CD4-positive, alpha-beta memory T cell (primary cell): ENCODE measurements at places on chromosomes 11 and 22. TPM values are rescaled to one million over a fixed set of nuclear protein-coding genes. Genes with fewer than 3 reads are reported as not detected.

- H3K27ac ChIP-seq: no peak overlapping the region
- no peaks in the 10 kb centered on the region for H3K4me1 ChIP-seq
- H3K36me3 ChIP-seq: no peaks in the 10 kb centered on the region
- no peaks in the 10 kb centered on the region for H3K27me3 ChIP-seq
- H3K4me3 ChIP-seq: no peak overlapping the region
Measured at GRCh38 chr11:28581286-28582242, 473.4 kb downstream of the METTL15 start.

DNA sequence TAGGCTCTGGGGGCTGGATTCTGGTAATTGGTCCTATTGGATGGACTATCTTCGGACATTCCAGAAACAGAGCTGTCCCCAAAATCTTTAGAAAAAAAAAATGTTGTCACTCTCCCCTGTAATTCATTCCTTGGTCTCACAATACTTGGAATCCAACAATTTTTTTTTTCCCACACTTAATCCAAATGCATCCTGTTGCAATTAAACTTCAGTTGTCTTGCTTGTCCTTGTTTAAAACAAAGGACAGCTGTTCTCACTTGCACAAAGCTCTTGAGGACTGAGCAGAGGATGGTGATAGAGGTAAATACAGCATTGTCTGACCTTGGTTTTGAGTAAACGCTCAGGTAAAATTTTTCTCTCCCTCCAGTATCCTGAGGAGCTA lies 75.3 kb downstream of the SC5D start:
- peaks cover 30% of the 10 kb centered on the region for H3K4me1 ChIP-seq
- peak overlapping the region; percentile 22 for H3K27ac ChIP-seq

- peaks cover 12% of the 10 kb centered on the region for H3K4me1 ChIP-seq
- no peak for DNase-seq
- H3K27ac ChIP-seq: no peak overlapping the region
- no peaks in the 10 kb centered on the region for H3K27me3 ChIP-seq
- no peak overlapping the region for H3K4me3 ChIP-seq
Measured at GRCh38 chr22:31692186-31692886, 30.3 kb upstream of the PISD start.

DNA sequence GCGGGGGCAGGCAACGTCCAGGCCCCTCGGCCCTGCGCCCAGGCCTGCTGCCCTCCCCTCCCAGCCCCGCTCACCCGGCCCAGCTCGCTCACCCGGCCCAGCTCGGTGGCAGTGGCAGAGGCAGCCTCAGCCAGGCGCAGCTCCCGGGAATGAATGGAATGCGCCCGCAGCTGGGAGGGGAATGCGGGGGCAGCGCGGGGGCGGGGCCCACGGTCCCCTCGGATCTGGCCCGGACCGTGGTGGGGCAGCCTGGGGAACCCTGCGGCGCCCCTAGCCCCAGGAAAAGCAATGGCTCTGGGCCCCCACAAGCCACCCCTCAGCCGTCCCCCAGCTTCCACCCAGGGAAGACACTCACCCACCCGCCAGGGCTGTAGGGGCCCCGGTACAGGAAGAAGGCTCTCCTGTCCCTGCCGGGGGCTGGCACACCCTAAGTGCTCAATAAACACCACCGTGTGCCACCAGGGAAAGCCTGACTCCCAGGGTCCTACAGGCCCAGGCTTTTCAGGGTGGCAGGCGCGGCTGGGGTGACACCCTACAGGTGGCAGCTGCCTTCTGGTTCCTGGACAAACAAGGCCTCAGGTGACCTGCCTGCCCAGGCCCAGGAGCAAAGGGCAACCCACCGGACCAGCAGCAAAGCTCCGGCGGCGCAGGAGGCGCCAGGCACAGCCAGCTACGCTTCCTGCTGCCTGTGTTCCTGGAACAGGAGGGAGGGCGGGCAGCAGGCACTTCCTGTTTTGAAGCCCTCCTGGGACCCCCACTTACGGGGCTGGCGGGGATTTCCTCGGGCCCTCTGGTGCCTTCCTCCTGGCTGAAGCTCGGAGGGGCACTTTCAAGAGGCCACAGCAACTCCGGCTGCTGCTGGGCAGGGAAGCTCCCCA lies 13.8 kb downstream of the PLXNB2 start:
- no peak overlapping the region for H3K4me3 ChIP-seq
- peaks cover 5% of the 10 kb centered on the region for H3K27me3 ChIP-seq
- no peaks in the 10 kb centered on the region for H3K36me3 ChIP-seq
- H3K27ac ChIP-seq: no peak overlapping the region

DNA sequence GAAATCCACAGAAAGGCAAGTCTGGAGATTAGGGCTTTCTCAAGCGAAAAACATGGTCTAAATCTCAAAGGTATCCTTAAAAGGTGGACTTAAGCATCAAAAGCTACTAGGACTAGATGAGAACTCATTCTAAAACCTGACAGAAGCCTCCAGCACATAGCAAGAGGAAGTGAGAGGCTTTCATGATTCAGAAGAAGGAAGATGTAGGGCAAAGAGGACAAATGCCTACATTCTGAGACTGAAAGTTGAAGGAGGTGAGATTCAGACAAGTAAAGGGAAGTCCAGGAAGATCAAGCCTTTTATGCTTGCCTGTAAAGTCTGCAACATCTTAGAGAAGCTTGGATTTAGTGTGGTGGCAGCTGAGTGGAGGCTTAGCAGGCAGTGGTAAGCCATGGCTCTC lies 98.9 kb downstream of the PGR start:
- no peak for DNase-seq
- H3K4me3 ChIP-seq: no peak overlapping the region
- no peak overlapping the region for H3K27ac ChIP-seq
- H3K4me1 ChIP-seq: no peaks in the 10 kb centered on the region

DNA sequence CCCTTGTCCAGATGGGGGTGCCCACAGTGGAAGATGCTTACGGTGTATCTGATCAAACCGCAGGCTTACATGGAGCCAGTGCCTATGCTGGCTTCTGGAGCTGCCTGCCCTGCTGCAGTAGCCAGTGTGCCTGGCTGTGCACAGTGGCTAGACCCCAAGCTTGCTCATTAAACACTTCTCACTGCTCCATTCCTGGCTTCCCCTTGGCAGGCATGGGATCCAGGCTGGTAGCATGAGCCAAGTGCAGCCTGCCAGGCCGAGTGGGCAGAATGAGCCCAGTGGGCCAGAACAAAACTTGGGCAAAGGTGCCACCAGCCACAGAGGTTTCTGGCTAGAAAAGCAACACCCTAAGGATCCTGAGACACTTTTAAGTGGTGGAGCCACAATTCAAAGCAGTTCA lies 55.4 kb upstream of the B3GNT6 start:
- no peaks in the 10 kb centered on the region for H3K27me3 ChIP-seq
- no peak for DNase-seq
- no peaks in the 10 kb centered on the region for H3K4me1 ChIP-seq
- no peak overlapping the region for H3K4me3 ChIP-seq
- H3K36me3 ChIP-seq: no peaks in the 10 kb centered on the region
- no peak overlapping the region for H3K27ac ChIP-seq

DNA sequence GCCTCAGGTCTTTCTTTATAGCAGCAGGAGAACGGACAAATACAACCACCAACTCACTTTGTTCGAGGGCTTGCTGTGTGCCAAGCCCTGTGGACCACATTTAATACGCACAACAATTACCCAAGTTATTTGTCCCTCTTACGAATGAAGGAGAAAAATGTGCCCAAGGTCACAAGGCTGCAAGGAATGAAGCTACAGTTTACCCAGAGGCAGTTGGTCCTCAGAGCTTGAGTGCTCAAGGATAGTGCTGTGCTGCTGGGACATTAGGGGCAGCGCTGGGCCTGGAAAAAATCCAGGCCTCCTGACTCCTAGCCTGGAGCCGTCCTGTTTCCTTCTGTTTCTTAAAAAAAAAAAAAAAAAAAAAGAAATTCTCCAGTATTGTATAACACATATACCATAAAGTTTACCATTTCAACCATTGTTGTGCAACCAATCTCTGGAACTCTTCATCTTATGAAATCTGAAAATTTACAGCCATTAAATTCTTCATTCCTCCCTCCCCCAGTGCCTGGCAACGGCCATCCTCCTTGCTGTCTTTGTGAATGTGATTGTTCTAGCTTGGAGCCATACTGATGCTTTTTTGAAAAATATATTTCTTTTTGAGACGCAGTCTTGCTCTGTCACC lies 1.0 kb upstream of the C11orf86 start:
- no peak for DNase-seq
- H3K4me1 ChIP-seq: no peaks in the 10 kb centered on the region
- no peaks in the 10 kb centered on the region for H3K36me3 ChIP-seq
- no peaks in the 10 kb centered on the region for H3K27me3 ChIP-seq
- H3K27ac ChIP-seq: no peak overlapping the region

- no peaks in the 10 kb centered on the region for H3K36me3 ChIP-seq
- no peak for DNase-seq
- H3K27ac ChIP-seq: no peak overlapping the region
- no peaks in the 10 kb centered on the region for H3K27me3 ChIP-seq
- H3K4me3 ChIP-seq: no peak overlapping the region
Measured at GRCh38 chr11:100961633-100962032, 168.0 kb downstream of the PGR start.

DNA sequence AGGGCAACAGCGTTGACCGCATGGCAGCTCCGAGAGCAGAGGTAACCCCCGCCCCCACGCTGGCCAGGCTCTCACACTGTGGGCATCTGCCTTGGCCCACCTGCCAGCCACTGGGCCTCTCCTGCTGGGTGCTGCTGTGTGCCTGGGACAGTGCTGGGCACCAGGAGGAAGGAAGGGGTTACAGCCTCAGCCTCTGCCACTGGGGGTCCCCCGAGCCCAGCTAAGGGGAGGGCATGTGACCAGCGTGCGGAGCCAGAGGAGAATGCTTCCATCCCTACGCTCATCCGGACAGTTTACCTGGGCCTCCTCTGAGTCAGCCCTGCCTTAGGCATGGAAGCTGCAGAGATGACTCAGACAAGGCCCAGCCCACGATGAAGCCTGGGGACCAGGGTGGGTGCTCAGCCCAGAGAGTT lies 10.9 kb downstream of the NCF4 start:
- no peak overlapping the region for H3K4me3 ChIP-seq
- H3K27ac ChIP-seq: no peak overlapping the region
- DNase-seq: no peak
- H3K27me3 ChIP-seq: no peaks in the 10 kb centered on the region
- H3K36me3 ChIP-seq: no peaks in the 10 kb centered on the region
- peaks cover 19% of the 10 kb centered on the region for H3K4me1 ChIP-seq

MS4A12 gene
- not detected for total RNA-seq
